H9 (cell line): ENCODE measurements at places on chromosomes 12 and 14.

DNA sequence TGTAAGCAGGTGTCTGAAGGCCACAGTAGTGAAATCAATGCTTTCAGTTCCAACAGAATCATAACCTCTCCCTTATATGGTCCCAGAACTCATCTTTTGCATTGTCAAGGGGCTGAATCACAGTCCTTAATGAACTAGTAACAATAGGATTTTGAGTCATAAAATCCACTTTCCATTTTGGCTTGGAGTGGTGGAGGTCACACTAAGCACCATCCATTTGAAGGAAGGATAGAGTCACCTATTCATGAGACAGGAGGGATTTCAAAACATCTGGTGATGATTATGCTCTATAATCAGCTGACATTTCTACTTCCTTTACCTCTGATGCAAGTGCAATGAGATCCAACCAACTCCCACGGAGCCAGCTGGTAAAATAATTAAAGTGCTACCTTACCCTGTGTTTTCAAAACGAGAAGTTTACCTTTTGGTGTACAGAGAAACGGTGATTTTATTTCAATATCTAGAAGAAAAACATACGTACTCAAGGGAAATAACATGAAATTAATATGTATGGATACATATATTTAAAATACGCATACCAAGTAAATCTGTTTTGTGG lies 59.1 kb downstream of the TMEM132D start:
- no peak for DNase-seq

GRCh38 chr14:59829469-59830337 lies 40.9 kb downstream of the RTN1 start:
- no peak for DNase-seq

GRCh38 chr12:127381681-127382080 lies 885.3 kb upstream of the TMEM132C start:
- no peak for DNase-seq

DNA sequence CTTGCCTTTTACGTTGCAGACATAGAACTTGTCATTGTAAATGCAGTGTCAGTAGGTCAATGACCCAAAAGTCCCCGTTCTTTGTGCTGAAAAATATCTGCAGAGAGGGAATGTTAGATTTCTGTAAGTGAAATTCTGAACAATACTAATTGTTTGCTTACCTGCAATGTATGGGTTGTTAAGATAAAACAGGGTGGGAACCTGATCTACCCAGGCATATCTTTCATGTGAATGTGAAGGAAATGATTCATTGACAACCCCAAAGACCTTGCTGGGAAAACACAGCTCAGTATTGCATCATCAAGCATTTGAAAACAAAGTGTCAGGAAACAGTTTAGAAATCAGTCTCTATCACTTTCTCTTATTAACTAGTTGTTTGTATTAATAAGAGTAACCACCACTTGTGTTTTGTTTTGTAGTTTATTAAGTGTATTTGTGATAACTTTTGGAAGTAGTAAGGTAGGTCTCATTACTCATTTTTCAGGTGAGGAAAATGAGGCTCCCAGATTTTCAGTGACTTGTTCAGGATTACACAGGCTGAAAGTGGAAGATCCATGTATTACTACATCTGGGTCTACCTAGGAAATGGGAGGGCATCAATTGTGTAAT lies 57.9 kb upstream of the SLC38A2 start:
- DNase-seq, result no peak

DNA sequence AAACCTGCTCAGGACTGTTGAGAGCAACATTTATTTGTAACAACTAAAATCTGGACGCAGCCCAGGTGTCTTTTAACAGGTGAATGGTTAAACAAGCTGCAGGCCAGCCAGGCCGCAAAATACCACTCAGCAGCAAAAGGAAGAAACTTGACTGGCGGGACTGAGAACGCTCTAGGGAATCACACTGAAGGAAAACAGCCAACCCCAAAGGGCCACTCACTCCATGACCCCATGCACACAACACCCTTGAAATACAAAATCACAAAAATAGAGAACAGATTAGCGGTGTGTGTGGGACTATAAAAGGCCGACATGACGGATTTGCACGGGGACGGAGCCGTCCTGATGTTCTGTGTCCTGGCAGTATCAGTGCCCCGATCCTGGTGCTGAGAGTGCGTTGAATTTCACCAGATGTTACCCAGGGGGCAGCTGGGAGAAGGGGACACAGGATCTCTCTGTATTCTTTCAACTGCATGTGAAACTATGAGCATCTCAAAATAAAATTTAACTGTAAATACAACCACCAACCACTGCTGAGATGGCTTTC lies 23.0 kb downstream of the VPS37B start:
- DNase-seq, result no peak

DNA sequence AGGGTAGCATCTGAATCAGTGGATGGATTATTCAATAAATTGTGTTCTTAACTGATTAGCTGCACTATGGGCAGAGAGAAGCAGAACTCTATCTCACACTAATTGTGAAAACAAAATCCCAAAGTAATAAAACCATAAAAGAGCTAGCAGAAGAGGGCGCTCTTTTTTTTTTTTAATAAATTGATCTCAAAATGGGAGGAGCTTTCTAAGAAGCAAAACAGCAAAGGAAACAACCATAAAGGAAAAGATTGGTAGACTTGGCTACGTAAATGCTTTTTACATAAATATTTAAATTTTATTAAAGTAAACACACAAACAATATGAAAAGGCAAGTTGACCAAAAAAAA lies 1.5 kb upstream of the TM7SF3 start:
- DNase-seq, result no peak

GRCh38 chr14:30362369-30363218 lies 196.4 kb upstream of the G2E3 start:
- no peak for DNase-seq

DNA sequence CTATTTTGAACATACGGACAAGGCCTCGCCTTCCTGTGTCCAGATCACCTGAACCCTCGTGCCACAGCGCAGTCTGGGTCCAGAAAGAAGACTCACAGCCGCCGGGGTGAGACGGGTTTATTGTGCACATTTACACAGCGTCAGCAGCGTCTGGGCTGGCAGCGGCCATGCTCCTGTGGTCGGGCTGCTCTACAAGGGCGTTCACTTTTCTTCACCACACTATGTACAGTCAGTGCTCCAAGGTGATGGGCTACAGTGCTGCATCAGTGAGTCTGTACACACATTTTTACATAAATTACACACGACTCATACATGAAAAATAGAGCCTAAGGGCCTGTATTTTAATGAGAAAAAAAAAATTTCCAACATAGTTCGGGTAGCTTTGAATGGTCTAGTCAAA lies 18.0 kb downstream of the ZFYVE21 start:
- no peak for DNase-seq

DNA sequence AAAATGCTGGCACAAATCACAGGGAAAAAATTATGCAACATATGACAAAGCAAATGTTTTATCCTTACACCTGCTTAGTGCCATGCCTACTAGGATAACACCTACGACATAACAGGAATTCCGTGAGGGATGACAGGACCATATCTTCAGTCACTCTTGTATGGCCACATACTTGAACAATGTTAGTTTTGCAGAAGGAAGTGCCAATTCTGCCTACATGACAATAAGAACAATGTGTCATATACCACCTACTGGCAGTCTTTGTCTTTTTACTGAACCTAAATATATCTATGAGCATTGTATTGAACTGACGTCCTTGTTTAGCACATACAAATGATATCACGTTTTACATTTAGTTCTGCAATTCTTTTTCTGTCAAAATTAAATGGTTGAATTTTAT lies 234.0 kb downstream of the ADAMTS20 start:
- no peak for DNase-seq

DNA sequence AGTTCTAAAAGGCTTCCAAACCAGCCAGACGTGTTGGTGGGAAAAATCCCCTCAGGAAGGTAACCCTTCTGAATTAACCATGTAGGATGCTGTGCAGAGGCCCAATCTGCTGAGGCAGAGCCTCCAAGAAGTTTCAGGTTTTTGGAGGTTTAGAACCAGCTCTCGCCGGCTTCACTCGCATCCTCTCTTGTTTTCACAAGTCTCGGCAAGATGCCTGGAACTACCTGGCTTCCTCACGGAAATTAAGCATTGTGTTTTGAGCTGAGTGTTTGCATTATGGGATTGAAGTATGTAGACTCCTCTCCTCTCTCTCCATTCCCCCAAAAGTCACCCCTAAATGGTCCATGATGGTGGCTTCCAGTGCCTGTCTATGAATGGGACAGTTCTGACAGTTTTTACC lies 20.6 kb downstream of the LTBP2 start:
- no peak for DNase-seq

- no peak for DNase-seq
These were observed 196.5 kb downstream of the DUSP6 start for GRCh38 chr12:89155826-89156225.

DNA sequence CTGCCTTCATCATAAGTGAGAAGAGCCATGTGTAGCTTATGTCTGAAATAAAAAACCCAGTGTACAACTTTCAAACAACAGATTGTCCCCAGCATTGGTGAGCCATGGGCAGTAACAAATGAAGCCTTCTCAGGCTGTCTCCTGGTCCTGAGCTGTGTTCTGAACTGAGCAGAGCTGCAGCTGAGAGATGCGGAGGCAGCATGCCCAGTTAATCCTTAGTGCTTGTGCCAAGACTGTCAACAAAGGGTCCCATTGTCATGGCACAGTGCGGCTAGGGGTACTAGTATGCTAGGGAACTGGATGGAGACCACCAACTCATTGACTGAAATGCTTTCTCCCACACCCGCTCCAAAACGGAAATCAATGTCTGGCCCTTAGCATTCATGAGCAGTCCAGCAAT lies 154.3 kb downstream of the RMST start:
- no peak for DNase-seq

- DNase-seq, result peak; percentile 75
These were observed 117.1 kb downstream of the SLC25A47 start for GRCh38 chr14:100440207-100440631.

GRCh38 chr12:52392465-52393007 lies 7.1 kb upstream of the KRT84 start:
- no peak for DNase-seq

- no peak for DNase-seq
These were observed 1.6 kb upstream of the DGKA start for GRCh38 chr12:55929306-55929791.

DNA sequence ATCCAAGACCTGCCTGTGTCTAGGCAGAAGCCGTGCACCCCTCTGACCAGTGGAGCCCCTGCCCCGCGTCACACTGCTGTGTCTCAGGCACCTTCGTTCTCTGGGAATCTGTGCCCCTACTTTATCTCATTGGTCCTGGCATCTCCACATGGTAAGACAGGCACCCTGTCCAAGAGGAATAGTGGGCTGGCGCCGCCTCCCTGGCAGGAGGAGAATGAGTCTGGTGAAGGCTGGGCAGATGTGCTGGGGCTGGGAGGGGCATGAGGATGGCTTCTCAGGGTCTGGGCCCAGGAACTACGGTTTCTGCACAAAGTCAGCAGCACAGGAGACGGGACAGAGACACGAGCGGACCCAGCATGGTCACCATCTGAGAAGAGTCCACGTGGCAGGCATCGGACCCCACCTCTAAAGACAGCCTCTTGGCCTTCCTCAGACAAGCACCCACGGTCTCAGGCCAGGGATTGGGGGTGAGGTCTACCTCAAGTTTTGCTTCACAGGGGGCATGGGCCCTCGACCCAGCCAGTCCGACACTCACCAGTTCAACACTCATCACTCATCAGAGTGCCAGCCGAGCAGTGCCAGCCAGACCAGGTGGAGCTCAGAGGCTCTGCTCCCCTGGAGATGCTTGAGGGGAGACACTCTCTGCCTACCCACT lies 306.7 kb downstream of the ADGRD1 start:
- no peak for DNase-seq

GRCh38 chr12:76264611-76265012 lies 83.6 kb downstream of the BBS10 start:
- no peak for DNase-seq

DNA sequence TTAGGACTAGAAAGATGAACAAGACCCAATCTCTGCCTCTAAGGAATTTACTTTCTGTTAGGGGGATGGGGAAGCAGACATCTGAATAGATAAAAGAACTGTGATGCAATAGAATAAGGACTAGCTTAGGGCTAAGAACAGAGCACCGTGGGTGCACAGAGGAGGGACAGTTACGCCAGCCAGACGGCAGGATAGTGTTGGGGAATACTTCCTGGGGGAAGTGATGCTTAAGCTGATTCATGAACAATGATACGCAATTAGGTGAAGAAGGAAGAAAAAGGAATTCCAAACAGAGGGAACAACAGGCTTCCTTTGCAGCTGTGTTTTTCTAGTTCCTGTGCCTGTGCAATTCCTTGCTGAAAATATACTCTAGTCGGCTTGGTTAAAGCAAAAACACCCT lies 501.1 kb downstream of the APAF1 start:
- no peak for DNase-seq

GRCh38 chr14:47678993-47679392 lies 3.6 kb upstream of the MDGA2 start:
- DNase-seq, result peak; percentile 27

DNA sequence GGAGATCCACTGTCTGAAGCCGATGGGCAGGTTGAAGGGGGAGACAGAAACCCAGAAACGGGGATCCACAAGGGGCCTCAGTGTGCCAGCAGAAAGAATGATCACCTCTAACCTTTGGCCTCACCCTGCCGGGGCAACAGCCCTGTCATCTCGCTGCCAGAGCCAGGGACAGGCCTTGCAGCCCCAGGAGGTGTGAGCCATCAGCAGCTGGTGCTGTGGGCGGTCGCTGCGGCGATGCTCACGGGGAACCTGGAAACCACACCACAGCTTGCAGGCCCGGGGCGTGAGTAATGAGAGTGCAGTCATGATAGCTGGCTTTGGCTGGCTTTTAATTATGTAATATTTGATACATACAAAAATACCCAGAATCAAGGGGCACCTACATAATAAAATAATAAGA lies 4.7 kb upstream of the TTC7B start:
- DNase-seq, result no peak

DNA sequence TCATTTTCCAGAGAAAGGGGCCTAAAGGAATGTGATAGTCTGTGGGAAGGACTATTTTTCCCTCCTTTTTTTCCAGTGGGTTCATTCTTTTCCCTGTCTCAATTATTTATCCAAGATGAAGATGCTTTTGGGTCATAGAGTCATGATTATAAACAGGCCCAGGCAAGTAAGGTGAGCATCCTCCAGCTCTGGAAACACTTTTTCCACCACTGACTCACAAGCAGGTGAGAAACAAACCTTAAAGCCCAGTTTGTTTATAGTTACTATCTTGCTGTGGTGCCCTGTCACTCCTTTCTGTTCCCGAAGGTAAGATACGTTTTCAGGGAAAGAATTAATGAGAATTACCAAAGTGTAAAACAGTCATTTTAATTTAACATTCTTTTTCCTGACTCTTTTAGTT lies 107.7 kb upstream of the IFNG-AS1 start:
- DNase-seq, result no peak

DNA sequence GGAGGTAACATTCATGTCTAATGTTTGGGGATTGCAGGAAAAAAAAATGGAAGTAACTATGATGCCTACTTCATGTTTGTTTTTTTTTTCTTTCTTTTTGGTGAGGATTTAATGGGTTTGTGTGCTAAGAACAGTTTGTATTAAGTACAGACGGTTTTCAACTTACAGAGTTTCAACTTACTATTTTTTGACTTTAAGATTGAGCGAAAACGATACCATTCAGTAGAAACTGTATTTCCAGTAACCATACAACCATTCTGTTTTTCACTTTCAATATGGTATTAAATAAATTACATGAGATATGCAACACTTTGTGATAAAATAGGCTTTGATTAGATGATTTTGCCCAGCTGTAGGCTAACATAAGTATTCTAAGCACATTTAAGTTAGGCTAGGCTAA lies 10.4 kb downstream of the TECPR2 start:
- DNase-seq, result no peak

- no peak for DNase-seq
These were observed 63.4 kb downstream of the GALNT4 start for GRCh38 chr12:89461190-89461589.
